Hindlimb muscle (tissue), 1 donor: ENCODE measurements at places on chromosomes 1 and 21. TPM values are rescaled to one million over a fixed set of nuclear protein-coding genes. Genes with fewer than 3 reads are reported as not detected.

DNA sequence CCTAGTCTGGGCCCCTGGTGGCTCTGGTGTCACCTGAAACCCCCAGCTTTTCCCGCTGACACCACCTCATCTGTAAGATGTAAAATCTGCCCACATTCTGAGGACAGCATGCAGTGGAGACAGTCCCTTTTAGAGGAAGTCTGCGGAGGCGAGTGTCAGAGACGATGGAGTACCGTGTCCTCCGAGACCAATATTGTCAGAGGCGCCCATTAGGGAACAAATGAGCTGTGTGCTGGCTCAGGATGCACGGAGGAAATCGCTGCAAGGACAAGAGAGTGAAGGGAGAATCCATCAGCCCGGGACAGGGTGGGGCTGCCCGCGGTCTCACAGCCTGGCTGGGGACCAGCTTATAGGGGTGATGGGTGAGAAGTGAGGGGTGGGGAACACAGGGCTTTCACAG, 214.8 kb downstream of the MATN1 start:
- DNase-seq: no peak

- no peak for DNase-seq
Measured at GRCh38 chr1:7199077-7199779, 414.0 kb downstream of the CAMTA1 start.

DNA sequence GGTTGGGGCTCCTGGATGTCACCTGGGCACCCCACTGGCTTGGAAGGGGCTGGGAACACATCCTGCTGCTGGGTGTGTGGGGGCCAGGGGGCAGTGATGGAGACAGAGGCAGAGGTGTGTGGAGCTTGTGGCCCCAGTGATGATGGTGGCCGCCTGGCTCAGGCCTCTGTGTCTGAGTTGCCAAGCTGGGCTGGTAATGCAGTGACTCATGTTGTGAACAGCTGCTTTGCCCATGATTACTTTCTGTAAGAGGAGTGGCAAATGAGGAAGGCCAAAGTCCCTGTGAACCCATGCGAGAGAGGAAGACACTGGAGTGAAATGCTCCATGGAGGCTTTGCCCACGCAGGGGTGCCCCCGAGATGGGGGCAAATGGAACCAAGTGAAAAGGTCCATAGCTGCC, 86.8 kb downstream of the KCNJ6 start:
- no peak for DNase-seq

DNA sequence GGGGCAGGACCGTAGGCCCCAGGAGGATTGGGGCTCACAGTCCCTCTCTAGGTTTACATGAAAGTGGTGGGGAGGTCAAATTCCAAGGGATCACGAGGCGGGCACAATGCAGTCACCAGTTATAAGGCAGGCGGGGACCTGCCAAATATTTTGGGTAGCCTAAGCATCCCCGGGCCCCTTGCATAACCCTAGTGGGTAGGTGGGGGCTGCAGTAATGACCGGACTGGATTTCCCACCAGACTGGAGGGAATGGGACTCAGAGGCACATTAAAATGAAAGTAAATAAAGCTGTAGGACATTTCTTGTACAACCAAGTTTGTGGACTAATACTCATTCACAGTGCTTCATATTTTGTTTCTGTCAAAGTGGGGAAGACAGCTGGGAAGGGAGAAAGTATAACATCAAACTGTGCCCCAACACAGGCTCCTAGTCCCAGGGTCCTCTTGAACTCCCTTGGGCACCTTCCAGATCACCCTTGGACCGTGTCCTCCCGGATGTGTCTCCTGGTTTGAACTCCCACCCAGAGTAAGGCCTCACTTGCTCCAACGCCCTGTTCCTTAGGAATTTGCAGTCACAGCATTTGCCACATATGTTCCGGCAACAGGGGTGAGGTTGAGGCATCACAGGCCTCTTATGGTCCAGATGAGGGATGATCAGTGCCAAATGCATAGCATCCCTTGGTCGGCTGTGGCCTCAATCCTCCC, 28.4 kb upstream of the KIAA0040 start:
- no peak for DNase-seq

- peak; percentile 34 for DNase-seq
Measured at GRCh38 chr21:40466893-40467483, 380.0 kb downstream of the DSCAM start.

DNA sequence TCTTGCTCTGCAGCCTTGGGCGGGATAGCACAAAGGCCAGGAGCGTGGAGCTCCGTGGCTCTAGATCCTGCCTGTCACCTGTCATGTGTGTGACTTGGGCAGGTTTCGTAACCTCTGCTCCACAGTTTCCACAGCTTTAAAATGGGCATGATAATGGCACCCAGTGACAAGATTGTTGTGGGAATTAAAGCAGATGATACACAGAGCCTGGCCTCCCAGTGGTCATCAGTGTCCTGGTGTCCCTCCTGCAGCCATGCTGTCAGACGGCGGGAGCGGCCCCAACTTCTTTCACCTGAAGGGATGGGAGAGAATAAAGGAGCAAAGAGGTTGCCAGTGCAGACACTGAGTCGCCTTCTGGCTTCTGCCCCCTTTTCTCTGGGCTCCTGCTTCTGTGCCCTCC, 61.5 kb downstream of the SLC37A1 start:
- DNase-seq: no peak

DNA sequence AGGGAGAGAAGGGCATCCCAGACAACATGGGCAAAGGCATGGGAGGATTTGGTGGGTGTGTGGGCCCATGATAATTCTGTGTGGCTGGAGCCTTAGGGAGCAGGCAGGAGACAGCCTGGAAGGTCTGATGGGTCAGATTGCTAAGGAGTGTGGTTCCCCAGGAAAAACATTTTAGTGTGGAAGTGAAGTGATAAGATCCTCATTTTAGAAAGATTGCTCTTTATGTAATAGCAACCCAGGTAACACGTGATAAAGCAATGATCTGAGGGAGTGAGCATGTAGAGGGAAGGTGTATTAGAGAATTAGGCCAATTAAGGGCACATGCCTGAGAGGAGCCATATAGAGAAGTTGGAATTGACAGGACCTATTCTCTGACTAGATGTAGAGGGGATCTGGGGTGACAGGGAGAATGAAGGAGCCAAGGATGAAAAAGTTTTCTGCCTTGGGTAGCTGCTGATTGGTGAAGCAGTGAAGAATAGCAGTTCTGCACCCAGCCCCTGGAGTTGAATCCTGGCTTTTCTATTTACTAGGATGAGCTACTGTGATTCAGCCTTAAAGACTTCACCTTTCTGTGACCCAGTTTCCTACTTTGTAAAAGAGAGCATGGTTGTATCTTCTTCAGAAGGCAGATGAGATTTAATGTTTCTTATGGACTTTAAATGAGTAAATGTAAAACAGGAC, 18.7 kb upstream of the SLAMF6 start:
- no peak for DNase-seq

DNA sequence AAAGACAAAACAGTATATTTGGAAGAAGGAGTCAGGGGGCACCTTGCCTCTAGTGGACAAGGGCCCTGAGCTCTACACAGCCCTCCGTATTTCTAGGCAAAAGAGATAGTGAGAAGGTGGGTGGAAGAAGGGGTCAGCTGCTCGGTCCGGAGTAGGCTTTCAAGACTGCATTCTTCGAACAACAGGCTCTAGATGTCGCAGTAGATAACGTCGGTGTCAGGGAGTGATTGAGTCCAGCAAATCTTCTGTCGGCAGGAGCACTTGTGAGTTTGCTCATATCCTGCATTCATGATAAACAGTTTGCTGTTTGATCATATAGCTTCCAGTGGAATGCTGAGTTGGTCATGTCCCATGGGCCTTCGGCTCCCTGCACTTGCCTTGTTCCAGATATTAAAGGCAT, 36.8 kb downstream of the DIPK1A start:
- no peak for DNase-seq

DNA sequence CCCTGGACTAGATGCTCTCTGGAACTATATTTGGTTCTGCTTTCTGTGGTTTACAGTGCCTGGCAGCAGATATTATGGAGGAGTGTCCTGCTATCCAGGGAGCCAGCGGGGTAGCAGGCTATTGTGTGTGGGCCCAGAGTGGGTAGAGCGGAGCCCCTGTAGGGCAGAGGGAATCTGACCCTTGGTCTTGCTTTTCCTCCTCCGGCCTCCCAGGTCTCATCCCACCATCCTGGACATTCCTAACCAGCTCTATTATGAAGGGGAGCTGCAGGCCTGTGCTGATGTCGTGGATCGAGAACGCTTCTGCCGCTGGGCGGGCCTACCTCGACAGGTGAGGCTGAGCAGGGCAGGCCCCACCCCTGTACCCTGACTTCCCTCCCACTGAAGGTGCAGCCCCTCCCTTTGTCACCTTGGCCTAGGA, 9.1 kb downstream of the RHOC start:
- no peak for DNase-seq

- no peak for DNase-seq
Measured at GRCh38 chr1:147612366-147612765, 58.0 kb downstream of the ACP6 start.

- DNase-seq: no peak
Measured at GRCh38 chr1:100982793-100983192, 42.8 kb downstream of the DPH5 start.

GRCh38 chr1:19517017-19517416, 31.7 kb upstream of the CAPZB start:
- DNase-seq: no peak

GRCh38 chr1:220483700-220484099, 44.2 kb upstream of the MARK1 start:
- peak; percentile 71 for DNase-seq

ANGPTL1 gene
- 42.8 TPM for polyA plus RNA-seq

LRRC53 gene
- polyA plus RNA-seq: not detected

RUNX3 gene
- 0.72 TPM for polyA plus RNA-seq

FAM3B gene
- polyA plus RNA-seq: not detected

PTPRU gene
- polyA plus RNA-seq: 25.4 TPM

C8B gene
- not detected for polyA plus RNA-seq

CCDC30 gene
- polyA plus RNA-seq: 2.5 TPM

FAM167B gene
- polyA plus RNA-seq: 7.6 TPM

SIPA1L2 gene
- 40.1 TPM for polyA plus RNA-seq

APCS gene
- polyA plus RNA-seq: not detected
